CD4-positive, CD25-positive, alpha-beta regulatory T cell (primary cell): ENCODE measurements at places on chromosomes 6 and 20.

GRCh38 chr6:47097092-47097945 lies 55.2 kb upstream of the ADGRF1 start:
- peak; percentile 45 for DNase-seq

DNA sequence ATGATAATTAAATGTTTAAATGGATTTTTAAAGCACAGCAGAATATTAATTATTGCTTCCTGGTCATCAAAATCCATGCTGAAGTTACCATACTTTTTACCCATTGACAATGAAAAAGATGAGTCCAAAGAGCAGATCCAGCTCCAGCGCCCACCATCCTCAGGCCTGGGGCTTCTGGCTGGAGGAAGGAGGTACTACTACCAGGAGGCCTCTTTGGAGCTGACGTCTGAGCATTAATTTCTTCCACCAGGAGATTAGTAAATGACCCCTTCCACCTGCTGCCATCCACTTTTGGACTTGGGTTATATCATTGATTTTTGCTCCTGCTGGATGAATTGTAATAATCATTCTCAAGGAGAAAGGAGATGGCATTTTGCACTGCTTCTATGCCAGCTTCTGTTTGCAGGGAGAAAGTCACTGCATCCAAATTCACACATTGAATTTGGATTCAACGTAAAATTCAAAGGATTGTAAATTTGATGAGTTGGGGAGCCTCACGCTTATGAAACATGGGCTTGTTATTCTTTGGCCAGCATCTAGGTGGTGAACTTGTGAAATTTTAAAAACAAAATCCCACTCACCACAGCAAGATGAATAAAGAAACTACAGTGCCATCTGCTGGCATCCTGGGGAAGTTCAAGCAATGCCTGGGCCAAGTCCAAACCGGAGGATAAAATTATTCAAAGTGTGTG lies 121.8 kb downstream of the SASH1 start:
- DNase-seq: peak; percentile 55

DNA sequence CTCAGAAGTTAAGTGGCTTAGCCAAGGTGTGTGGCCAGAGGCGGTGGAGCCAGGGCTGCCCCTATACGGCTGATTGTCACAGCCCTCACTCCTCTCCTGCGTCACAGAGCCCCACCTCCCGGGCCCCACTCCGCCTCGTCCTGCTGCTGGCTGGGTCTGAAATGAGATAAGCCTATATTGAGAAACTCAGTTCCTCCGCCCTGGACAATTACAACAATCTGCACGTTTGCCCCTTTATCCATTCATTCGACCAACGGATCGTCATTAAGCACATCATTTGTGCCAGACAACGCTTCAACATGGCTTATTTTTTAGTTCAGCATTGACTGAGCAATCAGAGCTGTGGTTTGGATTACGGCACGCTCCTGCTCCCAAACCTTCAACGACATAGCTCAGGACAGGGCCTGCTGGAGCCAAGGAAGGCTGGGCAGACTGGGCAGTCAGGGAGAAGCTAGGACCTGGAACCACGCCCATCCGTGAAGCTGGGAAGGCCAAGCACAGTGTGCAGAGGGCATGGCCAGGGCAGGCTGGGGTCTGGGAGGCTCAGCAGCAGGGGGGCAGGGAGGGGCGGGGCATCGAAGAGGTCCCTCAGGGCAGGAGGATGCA lies 16.6 kb upstream of the EZR start:
- no peak for DNase-seq

DNA sequence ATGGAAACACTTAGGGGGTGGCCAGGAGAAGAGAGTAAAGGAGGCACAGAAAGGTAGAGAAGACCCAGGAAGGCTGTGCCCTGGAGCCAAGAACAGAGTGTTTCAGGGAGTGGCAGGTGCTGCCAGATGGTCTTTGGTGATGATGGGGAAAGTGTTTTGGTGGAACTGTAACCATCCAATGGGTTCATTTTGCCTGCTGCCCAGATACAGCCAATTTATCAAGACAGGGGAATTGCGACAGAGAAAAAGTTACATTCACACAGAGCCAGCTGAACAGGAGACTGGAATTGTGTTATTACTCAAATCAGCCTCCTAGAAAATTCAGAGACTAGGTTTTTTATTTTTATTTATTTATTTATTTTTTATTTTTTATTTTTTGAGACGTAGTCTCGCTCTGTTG lies 5.2 kb downstream of the ZNF341 start:
- DNase-seq: no peak

GRCh38 chr20:42740226-42740870 lies 449.4 kb downstream of the PTPRT start:
- no peak for DNase-seq

DNA sequence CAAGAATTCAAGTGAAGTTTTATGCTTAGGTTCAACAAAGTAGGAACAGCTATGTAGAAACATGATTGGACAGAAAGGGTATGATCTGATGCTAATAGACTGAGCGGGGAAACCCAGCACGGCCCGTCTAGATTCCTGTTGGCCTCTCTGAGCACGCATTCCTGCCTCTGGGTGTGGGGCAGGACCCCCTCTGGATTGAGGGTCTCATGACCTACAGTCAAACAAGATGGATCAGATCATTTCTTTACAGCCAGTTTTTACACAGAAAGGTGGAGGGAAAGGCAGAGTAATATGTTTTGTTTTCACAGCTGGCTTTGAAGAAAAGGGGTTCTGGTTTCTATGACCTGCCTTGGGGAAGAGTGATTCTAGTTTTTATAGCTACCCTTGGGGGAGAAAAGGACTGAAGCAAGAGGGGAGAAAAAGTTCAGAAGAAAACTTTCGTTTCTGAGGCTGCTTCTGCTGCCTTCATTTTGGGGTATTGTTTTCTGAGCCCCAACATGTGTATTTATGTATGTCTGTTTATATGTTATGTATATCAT lies 99.6 kb upstream of the SLC22A16 start:
- no peak for DNase-seq

DNA sequence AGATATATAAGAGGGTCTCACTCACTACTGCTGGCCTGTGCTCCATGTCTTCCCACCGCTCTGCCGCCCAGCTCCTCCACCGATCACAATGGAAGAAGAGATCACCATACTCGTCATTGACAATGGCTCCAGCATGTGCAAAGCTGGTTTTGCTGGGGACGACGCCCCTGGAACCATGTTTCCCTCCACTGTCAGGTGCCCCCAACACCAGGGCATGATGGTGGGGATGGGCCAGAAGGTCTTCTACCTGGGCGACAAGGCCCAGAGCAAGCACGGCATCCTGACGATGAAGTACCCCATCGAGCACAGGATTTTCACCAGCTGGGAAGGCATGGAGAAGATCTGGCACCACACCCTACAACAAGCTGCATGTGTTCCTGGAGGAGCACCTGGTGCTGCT lies 24.3 kb downstream of the TMEM74B start:
- DNase-seq: no peak

- DNase-seq: no peak
Observed at GRCh38 chr6:125859727-125860126, 69.0 kb downstream of the NCOA7 start.

DNA sequence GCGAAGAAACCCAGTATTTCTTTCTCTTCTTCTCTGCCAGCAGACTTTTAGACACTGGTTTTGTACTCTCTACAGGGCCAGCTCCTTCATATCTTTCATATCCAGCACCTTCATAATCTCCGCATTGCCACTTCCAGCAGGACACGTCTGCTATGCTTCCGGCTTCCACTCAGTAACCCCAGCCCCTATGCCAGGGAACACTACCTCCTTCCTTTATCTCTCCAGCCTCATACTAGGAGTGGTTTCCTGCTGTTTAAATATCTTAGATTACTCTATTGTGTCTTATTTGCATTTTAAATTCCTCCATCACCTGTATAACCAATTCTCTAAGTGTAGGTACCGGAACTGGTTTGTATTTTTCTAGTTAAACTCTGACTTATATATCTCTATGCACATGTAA lies 667.8 kb upstream of the ID4 start:
- DNase-seq: no peak

- DNase-seq: no peak
Observed at GRCh38 chr6:67219346-67219745, 1415.7 kb upstream of the ADGRB3 start.

DNA sequence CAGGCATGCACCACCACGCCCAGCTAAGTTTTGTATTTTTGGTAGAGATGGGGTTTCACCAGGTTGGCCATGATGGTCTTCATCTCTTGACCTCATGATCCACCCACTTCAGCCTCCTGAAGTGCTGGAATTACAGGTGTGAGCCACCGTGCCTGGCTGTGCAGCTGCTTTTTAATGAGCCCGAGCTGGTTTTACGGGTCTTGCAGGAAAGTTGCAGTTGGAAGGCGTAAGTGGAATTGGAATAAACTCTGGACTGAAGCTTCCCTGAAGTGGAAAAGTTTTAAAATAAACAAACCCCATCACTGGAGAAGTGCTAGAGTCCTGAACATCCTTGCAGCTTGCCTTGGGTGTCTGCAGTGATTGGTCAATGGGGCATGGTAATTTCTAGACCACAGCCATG lies 40.4 kb downstream of the KIF25 start:
- DNase-seq: no peak
